ENCODE measurements at places on chromosomes 6 and 20.

DNA sequence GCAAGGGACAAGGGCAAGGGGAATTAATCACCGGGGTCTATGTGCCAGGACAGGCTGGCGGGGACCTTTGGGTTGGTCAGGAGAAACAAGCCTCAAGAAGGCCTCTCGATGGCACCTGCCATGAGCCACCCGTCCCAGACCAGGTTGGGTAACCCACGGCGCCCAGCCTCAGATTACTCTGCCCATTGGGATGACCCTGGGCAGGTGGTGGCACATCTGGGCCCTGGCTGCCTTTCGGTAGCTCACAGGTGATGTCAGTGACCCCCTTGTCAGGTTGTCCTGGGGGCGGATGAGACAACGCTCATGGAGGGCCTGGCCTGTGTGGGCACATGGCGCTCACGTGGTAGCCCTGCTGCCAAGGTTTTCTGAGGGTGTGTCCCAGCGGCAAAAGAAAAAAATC, 152.2 kb downstream of the SYCP2 start:
- no peak for DNase-seq

GRCh38 chr6:133377219-133377618, 136.1 kb downstream of the EYA4 start:
- no peak for DNase-seq

DNA sequence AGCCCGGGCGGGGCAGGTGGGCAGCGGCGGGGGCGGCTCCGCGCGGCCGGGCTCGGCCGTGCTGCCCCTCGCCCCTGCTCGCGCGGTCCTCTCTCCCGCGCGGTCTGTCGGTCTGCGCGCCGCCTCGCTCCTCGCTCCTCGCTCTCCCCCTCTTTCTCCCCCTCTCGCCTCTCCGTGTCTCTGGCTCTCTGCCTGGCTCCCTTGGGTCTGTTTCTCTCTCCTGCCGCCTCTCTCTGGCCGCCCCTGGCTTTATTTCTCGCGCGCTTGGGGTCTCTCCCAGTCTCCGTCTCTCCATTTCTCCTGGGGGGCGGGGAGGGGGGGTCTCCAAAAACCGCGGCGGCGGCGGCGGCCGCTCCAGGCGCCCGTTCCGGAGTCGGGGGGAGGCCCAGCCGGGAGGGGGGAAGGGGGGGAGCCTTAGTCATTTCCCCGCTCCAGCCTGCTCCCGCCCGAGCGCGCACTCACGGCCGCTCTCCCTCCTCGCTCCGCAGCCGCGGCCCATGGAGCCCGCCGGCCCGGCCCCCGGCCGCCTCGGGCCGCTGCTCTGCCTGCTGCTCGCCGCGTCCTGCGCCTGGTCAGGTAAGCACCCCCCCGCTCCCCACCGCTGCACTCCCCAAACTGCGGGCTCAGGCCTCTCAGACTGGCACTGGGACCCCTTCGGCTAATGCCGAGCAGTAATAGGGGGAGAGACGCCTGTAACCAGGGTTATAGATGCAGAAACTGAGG, at the start of gene SIRPA:
Gene SIRPA (plus strand): TSS at position 457 of the 723 bp plus-strand sequence. CDS start 41 bp downstream, at position 498.
- DNase-seq = peak; percentile 62

DNA sequence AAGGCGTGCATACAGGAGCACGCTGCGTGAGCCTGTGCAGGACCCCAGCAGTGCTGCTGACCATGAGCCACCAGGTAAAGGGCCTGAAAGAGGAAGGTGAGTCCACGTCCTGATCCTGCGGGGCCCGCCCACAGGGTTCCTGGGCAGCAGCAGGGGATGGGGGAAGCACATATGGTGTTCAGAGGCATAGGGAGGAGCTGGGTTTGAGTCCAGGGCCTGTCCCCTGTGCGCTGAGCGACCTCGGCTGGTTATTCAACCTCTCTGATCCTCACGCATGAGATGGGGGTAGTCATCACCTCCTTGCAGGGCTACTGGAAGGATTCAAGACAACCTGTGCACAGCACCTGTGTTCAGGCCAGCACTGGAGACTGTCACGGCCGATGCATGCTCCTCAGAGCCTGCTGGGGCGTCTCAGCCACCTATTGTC, at the start of gene TMC2:
Gene TMC2 (plus strand): TSS at position 14 of the 427 bp plus-strand sequence. CDS start 49 bp downstream, at position 63.
- no peak for DNase-seq

GRCh38 chr20:23879328-23879798, at the start of gene CST5:
TSS of gene CST5 (minus strand) at chr20:23879748. CDS start at chr20:23879676, 72 bp downstream.
- no peak for DNase-seq

DNA sequence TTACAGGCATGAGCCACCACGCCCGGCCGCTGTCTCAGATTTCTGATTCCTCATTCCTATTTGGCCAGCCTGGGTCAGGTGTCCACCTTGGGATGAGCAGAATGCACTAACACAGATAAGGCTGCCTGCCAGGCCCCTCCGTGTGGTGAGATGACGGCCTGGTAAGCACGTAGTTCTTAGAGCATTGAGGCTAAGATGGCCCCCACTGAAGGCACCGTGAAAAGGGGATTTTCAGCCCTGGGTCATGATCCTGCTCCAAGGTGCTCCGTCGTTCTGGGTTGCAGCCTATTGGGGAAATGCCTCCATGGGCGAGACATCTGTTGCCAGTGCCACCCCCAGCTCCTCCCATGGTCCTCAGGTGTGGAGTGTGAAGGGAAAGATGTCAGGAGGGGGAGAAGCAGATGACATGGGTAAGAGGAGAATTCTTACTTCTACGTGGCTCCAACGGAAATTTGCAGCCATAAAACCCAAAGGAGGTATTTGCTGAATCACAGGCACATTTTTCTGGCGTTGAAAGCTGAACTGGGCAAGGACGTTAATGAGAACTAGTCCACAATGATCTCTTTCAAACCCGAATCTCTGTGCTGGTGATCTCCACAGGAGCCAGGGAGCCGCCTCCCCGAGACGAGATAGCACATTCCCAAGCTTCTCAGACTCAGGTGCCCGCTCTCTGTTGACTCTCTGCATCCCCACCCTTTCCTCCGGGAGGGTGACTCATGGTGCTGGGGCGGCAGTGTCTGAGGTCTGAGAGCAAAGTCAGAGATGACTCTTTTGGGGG, 34.0 kb upstream of the BMP6 start:
- peak; percentile 11 for DNase-seq

DNA sequence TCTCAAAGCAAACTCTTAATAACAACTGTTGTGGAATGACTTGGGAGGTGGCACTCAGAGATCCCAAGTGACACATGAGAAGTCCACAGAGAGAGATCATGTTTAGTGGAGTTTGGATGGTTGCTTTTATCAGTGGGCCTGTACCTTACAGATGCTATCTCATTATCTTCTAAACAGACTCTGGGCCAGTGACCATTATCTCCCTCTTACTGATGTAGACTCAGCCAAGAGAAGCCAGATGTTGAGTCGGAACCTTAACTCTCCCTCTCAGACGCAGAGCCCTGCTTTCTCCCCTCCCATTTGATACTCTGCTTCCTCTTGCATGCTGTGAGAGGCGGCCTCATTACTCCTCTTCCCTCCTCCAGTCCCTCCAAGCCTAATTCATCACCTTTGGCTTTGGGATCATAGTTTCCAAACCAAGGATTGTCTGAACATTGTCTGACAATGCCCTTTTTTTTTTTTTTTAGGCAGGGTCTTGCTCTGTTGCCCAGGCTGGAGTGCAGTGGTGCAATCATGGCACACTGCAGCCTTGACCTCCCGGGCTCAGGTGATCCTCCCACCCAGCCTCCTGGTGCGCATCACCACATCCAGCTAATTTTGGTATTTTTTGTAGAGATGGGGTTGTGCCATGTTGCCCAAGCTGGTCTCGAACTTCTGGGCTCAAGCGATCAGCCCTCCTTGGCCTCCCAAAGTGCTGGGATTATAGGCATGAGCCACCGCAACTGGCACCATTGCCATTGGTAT, 4.5 kb upstream of the DDR1 start:
- DNase-seq = no peak

DNA sequence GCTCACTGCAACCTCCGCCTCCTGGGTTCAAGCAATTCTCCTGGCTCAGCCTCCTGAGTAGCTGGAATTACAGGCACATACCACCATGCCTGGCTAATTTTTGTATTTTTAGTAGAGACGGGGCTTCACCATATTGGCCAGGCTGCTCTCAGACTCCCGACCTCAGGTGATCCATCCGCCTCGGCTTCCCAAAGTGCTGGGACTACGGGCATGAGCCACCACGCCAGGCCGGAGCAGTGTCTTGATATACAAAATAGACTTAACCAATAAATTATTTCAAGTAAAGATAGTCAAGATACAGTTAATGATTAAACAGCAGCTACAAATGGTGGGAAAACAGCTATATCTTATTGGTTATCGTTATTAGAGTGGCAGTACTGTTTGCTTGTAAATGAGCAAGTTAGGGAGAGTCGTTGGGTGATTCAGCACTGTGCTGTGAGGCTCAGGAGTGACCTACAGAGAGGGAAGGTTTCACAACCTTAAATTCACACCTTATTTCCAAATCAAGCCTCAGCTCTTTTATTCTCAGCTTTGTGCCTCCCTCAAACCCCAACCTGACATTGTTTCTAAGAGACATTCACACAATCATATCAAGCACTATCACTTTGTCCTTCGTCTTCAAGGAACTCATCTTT, 1128.4 kb upstream of the MAP3K7 start:
- DNase-seq = no peak

DNA sequence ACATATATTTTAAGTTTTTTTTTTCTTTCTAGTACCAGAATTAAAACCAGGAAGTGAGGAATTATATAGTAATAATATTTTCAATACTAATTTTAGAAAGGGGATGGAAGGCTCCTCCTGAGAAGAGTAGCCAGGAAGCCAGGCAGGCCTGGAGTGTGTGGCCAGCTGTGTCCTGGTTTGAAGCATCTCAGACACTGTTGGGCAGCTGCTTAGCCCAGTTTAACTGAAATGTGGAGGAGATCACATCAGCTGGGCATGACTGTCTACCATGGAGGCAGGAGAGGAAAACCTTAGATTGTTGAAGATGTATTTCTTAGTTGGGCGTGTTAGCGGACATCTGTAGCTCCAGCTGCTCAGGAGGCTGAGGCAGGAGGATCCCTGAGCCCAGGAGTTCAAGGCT, 142.2 kb downstream of the ARID1B start:
- no peak for DNase-seq

DNA sequence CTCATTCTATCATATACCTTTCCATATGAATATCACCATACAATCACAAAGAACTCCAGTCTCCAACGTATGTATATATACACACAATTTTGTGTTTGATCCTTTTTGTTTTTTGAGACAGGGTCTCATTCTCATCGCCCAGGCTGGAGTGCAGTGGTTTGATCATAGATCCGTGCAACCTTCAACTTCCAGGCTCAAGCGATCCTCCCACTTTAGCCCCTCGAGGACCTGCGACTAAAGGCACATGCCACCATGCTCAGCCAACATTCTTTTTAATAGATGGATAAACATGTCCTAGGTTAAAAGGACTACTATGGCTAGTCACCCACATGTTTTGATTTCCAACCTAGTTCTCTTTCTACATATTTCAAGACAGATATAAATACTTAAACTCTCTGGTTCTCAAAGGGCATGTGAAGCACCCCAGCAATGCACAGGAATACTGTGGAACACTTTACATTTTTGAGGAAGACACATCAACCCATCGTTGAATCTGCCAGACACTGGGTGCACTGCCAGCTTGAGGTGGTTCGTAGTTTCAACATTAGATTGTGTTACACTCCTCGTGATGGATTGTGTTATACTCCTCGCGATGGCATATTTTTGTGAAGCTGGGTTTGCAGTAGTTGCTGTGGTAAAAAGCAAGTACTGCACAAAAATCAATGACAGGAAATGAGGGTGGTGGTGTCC, 40.4 kb downstream of the CSNK2A1 start:
- DNase-seq = no peak

DNA sequence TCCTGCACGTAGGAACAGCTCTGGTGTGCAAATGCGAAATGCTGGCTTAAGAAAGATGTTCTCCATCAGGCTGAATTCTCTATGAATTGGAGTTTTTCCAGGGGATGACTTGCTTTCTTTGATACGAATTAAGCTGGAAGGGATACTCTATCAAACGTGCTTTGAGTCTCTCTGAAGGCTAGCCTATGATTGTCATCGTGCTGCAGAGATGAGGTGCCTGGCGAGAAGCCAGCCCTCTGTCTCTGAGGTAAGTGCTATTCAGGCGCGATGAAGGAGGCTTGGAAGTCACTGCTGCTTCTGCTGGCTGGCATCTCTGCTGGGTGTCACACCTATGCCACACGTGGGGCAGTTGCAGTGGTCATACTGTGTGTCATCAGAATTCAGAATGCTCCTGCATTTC, 223.7 kb downstream of the TAF4 start:
- DNase-seq = no peak

DNA sequence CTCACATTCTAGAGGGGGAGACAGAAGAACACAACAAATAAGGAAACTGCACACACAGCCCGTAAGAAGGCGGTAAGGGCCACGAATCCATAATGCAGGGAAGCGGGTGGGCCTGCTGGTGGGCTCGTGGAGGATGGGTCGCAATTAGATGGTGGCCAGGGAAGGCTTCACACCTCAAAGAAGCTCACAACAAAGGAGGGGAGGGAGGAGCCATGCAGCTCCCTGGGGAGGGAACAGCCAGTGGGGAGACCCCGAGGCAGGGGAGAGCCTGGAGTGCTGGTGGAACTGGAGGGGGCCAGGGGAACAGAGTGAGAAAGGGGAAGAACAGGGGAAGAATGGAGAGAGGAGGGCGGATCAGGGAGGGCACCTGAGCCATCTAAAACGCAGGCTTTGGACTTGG, 13.4 kb downstream of the SRC start:
- DNase-seq = no peak

- DNase-seq = no peak
Measured at GRCh38 chr6:79250107-79250514, 15.6 kb upstream of the HMGN3 start.

- DNase-seq = peak; percentile 12
Measured at GRCh38 chr6:130852844-130853554, 25.8 kb downstream of the SMLR1 start.

GRCh38 chr20:47272893-47273590, 83.5 kb downstream of the ZMYND8 start:
- DNase-seq = peak; percentile 43

- DNase-seq = no peak
Measured at GRCh38 chr20:48680650-48681049, 147.1 kb downstream of the PREX1 start.

- DNase-seq = no peak
Measured at GRCh38 chr20:53570446-53571276, 23.0 kb downstream of the ZNF217 start.

GRCh38 chr6:139161169-139161568, 26.3 kb downstream of the HECA start:
- no peak for DNase-seq

DNA sequence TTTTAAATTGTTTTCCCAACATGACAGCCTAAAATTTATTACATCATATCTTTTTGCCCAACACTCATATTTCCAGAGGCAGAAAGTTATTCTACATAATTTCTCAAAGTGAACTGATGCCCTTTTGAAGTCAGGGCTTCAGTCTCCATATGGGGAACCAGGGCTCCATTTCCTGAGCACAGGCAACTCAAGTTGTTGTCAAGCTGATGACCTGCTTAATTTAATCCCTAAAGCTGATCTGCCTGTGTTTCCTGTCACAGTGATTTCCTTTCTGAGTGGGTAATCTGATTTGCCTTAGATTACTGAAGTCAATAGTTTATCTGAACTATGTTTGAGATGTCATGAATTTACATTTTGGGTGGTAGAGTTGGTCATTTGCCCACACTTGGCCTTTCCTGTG, 932.1 kb upstream of the MANEA start:
- DNase-seq = no peak

GRCh38 chr6:75272145-75272840, 12.3 kb downstream of the TMEM30A start:
- peak; percentile 32 for DNase-seq

Data from HCEC 1CT (cell line).